ENCODE measurements at places on chromosomes 1 and 21. TPM values are rescaled to one million over a fixed set of nuclear protein-coding genes. Genes with fewer than 3 reads are reported as not detected.

Gene CZIB
- total RNA-seq: 40.0 TPM

Gene ANKRD34A
- total RNA-seq: 5.4 TPM

Gene KIF14
- 18.7 TPM for total RNA-seq

Gene ANGPTL7
- not detected for total RNA-seq

Gene AMY2B
- total RNA-seq: 7.3 TPM

Gene CDC7
- 38.9 TPM for total RNA-seq

Gene LEFTY2
- total RNA-seq: not detected

All from activated naive CD4-positive, alpha-beta T cell treated with anti-CD3 and anti-CD28 coated beads, Interleukin-2, amount 50 U/mL, for 72 hours (primary cell).